ENCODE measurements at places on chromosomes 16 and 17.

DNA sequence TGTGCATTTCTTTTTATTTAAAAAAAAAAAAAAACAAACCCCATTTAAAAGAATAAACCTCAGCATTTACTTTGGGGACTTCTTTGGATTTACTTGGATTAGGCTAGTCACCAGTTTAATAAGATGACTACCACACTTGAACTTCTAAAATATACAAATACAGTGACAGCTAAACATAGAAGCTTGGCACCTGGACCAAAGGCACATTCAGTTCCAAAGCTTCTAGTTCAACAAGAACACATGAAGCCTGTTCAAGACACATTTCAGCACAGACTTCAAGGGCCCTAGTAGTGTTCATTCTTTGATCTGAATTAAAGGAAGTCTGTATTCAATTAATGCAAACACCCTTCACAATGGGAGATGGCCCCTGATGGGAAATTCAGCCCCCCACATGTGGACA lies 11.6 kb upstream of the ROGDI start:
- no peak for DNase-seq

DNA sequence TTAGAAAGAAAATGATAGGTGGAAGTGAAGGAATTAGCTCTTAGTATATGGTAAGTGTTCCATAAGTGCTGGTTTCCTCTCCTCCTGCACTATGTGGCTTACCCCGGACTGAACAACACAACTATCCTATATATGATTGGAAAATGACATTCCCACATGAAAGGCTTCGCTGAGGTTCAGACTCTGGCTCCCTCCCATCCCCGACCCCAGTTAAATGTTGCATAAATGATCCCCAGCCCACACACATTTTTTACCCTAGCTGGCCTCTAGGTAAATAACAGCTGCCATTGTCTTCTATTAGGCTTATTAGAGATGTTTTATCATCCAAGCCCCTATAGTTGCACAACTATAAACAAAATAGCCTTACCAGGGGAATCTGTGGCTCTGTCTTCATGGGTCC lies 495.6 kb upstream of the CDH11 start:
- DNase-seq: no peak

DNA sequence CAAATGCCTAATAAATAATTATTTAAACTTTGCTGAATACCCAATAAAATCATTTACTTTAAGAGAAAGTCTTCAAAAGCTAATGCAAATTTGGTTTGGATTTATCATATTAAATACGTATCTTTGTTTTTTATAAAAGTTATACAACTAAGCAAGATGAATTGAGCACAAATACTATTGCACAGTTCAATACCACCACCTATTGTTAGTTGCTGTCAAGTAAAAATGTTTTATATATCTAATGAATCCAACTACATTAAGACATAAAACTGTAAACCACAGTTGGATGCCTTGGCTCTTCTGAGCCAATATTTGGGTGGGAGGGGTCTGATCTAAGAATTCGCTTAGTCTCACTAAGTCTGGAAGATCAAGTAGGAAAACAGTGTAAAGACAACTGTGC lies 7.7 kb downstream of the FBXL20 start:
- no peak for DNase-seq

DNA sequence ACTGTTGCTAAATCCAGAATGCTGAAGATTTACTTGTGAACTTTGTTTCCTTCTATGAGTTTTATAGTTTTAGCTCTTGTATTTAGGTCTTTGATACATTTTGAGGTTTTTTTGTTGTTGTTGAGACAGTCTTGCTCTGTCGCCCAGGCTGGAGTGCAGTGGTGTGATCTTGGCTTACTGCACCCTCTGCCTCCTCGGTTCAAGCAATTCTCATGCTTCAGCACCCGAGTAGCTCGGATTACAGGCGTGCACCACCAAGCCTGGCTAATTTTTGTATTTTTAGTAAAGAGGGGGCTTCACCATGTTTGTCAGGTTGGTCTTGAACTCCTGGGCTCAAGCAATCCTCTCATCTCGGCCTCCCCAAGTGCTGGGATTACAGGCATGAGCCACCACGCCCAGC lies 14.4 kb downstream of the TENT4B start:
- DNase-seq: no peak

DNA sequence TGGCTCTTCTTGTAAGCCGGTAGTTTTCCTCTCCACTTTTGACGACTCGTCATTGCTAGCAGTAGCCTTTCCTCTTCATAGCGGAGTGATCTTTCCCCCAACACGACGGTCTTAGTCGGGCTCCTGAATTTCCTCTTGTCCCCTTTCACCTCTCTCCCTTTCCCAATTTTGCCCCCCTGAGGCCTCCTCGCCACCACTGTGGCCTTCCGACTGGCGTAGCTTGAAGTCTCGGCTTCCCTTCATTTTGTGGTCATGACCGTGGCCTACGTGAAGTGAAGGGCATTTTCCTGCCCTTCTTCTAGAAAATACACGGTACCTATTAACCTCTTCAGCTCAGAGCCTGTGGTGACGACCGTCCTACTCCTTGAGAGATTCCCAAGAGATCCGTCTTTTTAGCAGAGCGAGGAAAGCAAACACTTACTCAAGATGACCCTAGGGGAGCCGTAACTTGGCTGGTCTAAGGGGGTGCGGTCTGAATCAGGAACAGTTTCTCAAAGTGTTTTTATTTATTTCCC lies 787 bp downstream of the PRKAR1A start:
- no peak for DNase-seq

GRCh38 chr17:72361892-72362291 lies 241.1 kb downstream of the SOX9 start:
- DNase-seq: no peak

DNA sequence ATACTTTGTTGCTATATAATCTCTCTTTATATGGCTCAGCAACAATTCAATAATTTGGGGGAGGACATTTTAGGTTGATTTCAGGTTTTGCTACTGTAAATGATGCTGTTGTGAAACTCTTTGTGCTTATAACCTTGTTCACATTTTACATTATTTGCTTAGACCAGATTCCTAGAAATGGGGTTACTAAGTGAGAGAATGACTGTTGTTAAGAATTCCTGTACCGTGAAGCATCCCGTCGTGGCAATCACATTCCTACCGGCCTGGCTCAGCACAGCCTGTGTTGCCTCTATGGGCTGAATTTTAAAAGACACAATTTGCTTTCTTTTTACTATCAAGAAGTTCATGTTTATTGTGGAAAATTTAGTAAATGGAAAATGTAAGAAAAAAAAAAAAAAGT lies 31.4 kb downstream of the B9D1 start:
- no peak for DNase-seq

DNA sequence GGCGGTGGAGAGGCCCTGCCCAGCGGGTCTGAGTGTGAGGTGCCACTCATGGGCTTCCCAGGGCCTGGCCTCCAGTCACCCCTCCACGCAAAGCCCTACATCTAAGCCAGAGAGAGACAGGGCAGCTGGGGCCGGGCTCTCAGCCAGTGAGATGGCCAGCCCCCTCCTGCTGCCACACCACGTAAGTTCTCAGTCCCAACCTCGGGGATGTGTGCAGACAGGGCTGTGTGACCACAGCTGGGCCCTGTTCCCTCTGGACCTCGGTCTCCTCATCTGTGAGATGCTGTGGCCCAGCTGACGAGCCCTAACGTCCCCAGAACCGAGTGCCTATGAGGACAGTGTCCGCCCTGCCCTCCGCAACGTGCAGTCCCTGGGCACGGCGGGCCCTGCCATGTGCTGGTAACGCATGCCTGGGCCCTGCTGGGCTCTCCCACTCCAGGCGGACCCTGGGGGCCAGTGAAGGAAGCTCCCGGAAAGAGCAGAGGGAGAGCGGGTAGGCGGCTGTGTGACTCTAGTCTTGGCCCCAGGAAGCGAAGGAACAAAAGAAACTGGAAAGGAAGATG lies 11.2 kb downstream of the VASN start:
- DNase-seq: no peak
